Lower leg skin (tissue), 4 donors: ENCODE measurements at places on chromosomes 16 and 17.

- peak; percentile 95 for DNase-seq
Measured at GRCh38 chr16:3950343-3951193, 70.1 kb upstream of the CREBBP start.

DNA sequence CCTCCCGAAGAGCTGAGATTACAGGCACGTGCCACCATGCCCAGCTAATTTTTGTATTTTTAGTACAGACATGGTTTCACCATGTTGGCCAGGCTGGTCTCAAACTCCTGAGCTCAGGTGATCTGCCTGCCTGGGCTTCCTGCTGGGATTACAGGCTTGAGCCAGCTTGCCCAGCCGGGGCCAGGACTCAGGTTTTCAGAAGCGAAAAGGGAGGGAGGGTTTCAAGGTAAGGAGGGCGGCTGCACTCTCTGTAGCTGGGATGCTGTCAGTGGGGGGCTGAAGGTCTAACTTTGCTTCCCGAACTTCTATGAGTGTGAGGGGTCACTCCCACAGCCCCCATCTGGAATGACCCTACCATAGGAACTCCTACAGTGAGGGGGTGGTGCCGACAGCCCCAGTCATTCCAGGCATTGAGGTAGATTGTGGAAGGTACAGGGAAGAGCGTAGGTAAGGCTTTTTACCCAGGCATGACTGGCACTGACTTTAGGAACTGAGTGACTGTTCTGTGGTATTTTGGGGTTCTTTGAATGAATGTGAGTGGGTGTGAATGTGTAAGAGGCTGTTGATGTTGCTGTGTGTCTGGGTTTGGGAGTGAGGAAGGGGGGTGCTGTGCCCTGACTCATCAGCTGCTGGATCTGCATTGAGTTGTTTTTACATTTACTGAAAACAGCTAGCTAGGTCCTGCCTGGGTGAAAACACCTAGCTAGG lies 3.8 kb upstream of the C1QL1 start:
- DNase-seq = no peak

- no peak for DNase-seq
Measured at GRCh38 chr16:6576606-6577005, 756.0 kb upstream of the RBFOX1 start.

- DNase-seq = no peak
Measured at GRCh38 chr16:17382949-17383863, 87.6 kb downstream of the XYLT1 start.

GRCh38 chr17:9346296-9346926 lies 229.2 kb downstream of the STX8 start:
- no peak for DNase-seq

- no peak for DNase-seq
Measured at GRCh38 chr16:55120826-55121225, 190.2 kb downstream of the IRX5 start.

DNA sequence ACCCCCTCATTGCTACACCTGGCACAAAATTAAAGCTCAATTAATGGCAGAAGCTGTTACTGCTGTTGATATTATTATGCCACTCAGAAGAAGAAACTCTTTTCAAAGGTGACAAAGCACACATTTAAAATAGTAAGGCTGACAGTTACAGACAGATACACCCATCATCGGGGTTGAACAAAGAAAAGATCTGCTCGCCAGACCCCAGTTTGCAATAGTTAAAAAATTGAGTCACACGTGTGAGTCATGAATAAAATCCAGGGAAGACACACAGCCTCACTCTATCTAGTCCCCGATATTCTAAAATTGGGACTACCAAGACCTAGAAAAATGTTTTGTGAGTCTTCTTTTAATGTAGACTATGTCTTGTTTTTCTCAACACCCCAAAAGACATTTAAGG lies 330.0 kb upstream of the SOX9 start:
- DNase-seq = no peak

DNA sequence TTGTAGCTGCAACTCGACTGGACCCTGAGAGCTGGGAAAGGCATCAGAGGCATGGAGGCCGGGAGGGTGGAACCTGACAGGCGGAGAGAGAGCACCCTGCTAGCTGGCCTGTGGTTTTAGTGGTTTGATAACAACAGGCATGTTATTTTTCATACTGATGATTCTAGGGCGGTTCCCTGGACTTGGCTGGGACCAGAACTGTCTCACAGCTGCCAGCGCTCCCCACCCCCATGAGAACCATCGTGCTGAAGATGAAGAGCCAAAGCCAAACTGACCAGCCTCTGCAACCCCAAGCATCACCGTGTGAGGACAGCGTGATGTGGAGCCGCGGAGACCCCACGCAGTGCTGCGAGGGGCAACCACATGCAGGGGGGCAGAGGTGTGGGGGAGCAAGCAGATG lies 28.5 kb downstream of the MXRA7 start:
- no peak for DNase-seq

- no peak for DNase-seq
Measured at GRCh38 chr16:68422396-68422960, 25.8 kb downstream of the SMPD3 start.

DNA sequence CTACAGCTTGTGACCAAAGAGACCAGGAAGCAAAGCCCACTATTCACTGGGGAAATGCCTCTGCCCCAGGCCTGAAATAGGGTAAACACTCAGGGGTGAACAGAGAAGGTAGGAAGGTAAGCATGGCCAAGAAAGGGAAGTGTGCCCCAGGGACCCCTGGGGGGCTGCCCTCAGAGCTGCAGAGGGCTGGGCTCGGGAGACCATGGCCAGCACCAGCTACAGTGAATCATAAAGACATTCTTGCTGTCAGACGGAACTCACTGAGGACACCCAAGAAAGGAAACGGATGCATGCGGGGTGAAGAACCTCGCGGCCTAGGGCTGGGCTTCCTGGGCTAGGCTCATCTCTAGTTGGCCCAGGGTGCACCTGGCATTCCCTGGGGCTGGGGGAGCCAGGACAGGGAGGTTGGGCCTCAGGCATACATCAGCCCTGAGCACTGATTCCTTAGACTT lies 9.6 kb downstream of the HIC1 start:
- DNase-seq = peak; percentile 84

DNA sequence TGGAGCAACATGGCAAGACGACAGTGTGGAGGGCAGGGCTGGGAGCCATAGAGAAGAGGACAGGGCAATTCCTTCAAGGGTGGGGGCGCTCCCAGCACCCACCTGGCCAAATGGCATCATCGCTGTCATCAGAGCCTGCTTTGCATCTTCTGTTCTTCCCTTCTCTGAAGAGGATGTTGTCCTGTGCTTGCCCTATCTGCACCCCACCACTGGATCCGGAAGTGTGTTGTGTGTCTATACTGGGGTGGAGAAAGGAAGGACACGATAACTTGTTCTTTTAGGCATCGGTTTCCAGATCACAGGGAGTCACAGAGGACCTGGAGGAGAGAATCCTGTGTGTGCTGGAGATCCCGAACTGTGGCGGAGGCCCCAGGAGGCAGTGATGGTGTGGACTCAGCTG lies 25.7 kb upstream of the ANKRD40CL start:
- DNase-seq = no peak

- DNase-seq = peak; percentile 4
Measured at GRCh38 chr16:21274172-21274726, 3.8 kb downstream of the CRYM start.

- DNase-seq = no peak
Measured at GRCh38 chr17:64950871-64951270, 31.6 kb upstream of the LRRC37A3 start.

DNA sequence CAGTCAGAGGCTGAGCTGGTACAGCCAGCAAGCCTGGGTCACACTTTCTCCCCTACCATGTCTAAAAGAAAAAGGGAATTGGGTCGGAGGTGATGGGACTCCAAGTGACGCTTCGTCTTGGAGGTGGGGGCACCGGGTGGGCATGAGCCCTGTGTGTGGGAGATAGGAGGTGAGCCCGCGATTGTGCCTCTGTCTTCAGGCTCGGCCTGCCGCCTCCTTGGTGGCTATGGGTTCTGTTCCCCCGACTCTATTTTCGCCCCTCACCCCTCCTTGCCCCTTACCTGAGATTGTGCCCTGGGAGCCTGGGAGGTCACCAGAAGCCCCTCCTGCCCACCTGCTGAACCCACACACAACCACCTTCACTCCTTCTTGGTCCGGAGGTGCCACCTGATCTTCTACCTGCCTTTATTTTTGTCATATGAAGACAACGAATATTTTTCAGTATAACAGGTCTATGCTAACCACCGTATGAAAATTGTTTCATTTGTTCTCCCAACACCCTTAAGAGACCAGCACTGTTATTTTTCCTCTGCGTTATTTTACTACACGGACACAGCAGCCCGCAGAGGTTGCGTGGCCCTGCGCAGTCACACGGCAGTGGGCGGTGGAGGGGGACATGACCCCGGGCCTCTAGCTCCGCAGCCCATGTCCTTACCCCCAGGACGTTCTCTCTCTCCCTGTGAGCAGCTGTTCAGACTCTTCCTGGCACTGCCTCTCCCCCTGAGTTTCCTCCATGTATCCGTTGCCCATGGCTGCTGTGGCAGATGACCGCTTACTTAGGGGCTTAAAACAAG lies 49.9 kb downstream of the ATP2C2 start:
- no peak for DNase-seq

- no peak for DNase-seq
Measured at GRCh38 chr16:64532691-64533090, 589.2 kb downstream of the CDH11 start.

GRCh38 chr17:78889531-78889930 lies 13.5 kb downstream of the CEP295NL start:
- no peak for DNase-seq

- DNase-seq = no peak
Measured at GRCh38 chr16:23365602-23366240, 63.6 kb downstream of the SCNN1B start.

GRCh38 chr17:49434821-49435670 lies 20.4 kb upstream of the PHB1 start:
- no peak for DNase-seq

DNA sequence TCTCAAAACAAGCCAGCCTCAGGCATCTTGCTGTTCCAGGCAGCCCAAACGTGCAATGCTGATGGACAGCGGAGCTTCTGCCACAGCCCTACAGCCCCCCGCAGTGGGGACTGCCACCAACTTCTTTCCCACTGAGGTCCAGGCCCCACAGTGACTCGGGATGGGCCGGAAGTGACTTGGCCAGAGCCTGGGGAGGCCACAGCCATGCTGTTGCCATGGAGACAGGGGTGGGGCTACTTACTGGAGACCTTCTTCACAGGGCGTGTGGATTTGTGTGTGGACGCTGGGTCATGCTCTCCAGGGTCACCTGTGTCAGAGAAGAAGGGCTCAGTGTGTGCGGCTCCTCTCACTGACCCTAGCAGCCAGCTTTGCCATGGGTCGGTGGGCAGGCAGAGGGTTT lies 15.0 kb downstream of the TRIM25 start:
- DNase-seq = no peak

DNA sequence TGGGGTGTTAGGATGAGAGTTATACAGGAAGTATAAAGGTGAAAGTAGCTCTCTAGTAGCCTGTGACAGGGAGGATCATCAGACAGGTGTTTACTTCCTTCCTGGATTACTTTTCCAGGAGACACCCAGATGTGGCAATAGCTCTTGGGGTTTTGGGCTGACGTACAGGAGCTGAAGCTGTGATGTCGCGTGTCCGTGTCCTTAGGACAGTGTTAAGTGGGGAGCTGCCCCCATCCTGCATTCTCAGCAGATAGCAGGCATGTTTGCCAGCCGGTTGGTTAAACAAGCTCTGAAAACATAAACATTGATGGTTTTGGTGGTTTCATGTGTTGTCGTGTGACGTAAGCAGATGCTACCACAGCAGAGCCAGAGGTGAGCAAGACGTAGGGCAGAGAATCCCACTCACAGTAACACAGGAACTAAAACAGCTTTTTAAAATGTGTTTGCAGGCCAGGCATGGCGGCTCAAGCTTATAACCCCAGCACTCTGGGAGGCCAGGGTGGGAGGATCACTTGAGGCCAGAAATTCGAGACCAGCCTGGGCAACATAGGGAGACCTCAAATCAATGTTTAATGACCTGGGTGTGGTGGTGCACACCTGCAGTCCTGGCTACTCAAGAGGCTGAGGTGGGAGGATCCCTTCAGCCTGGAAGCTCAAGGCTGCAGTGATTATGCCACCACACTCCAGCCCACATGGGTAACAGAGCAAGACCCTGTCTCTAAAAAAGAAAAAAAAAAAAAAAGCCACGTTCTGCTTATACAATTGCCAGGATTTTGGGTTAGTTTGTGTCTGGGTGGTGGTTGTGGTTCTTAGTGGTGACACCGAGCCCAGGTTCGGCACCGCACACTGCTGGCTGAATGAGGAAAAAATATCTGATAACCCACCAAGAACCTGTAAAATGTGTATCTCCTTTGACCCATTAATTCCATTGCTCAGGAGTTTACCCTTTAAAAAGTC lies 18.2 kb upstream of the IL17C start:
- no peak for DNase-seq

- peak; percentile 80 for DNase-seq
Measured at GRCh38 chr17:61479493-61480413, 27.5 kb downstream of the TBX4 start.

DNA sequence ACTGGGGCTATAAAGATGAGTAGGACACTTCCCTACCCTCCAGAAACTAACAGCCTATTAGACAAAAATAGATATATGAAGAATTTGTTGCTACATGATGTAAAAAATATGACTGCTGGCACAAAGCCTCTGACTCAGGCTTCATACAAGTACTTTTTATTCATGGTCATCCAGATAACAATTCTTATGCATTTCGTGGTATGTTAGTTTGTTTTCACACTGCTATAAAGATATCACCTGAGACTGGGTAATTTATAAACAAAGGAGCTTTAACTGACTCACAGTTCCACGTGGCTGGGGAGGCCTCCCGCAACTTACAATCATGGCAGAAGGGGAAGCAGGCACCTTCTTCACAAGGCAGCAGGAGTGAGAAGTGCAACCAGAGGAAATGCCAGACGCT lies 112.5 kb upstream of the HLF start:
- DNase-seq = no peak

DNA sequence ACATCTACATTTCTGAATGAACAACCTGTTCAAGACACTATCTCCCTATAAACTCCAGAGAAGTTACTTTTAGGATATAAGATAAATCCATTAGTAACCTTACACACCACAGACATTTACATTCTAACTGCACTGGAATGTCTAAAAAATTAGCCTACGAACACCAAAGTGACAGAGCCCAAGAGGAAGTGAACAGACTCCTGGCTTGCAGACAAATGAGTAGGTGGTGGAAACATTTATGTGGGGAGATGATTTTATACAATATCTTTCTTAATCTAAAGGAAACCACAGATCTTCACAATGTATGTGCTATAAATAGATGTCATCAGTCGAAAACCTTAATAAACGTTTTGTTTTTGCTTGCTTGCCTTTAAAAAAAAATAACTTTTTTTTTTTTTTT lies 18.8 kb downstream of the ZNF652 start:
- DNase-seq = no peak

DNA sequence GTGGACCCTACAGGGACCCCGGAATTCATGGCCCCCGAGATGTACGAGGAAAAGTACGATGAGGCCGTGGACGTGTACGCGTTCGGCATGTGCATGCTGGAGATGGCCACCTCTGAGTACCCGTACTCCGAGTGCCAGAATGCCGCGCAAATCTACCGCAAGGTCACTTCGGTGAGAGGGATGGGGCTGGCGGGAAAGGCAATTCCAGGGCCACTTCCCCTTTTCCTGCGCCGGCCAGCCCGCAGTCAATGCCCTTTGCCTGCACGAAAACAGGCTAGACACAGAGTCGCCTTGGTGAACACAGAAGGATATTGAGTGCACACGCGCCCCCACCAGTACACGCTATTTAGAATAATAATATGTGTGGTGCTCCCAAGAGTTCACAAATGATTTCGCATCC lies 4.0 kb downstream of the WNK4 start:
- no peak for DNase-seq
